Hippocampal formation (tissue), 2 donors: ENCODE measurements at places on chromosomes 4 and X.
A peak's percentile ranks its signal among the peaks of the same experiment; 100 is the strongest.

GRCh38 chr4:150130933-150131332, 52.7 kb downstream of the DCLK2 start:
- DNase-seq = no peak

- no peak for DNase-seq
These were observed 69.0 kb downstream of the HPRT1 start for GRCh38 chrX:134528960-134529359.

DNA sequence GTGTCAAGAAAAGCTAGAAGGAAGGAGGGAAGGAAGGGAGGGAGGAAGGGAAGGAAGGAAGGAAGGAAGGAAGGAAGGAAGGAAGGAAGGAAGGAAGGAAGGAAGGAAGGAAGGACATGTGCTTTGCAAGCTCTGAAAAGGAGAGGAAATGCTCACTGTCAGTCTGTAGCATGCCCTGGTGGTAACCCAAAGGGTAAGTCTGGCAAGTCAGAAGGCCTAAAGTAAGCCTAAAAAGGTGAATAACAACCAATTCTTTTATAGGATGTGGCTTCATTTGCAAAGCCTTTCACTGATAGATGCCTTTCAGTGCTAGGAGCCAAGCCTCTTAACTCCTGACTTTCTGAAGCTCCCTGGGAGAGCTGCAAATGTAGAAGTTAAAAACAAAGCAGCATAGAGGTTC, 542.6 kb downstream of the CFAP47 start:
- no peak for DNase-seq

GRCh38 chr4:155079871-155080270, 128.6 kb upstream of the NPY2R start:
- DNase-seq = peak; percentile 4

GRCh38 chr4:2253160-2254084, 8.5 kb downstream of the MXD4 start:
- no peak for DNase-seq
